Foreskin keratinocyte (primary cell): ENCODE measurements at places on chromosomes 11 and 22. TPM values are rescaled to one million over a fixed set of nuclear protein-coding genes. Genes with fewer than 3 reads are reported as not detected.

SEPTIN5 gene
- 4.6 and 6.5 TPM in 2 replicates for polyA plus RNA-seq

DNA sequence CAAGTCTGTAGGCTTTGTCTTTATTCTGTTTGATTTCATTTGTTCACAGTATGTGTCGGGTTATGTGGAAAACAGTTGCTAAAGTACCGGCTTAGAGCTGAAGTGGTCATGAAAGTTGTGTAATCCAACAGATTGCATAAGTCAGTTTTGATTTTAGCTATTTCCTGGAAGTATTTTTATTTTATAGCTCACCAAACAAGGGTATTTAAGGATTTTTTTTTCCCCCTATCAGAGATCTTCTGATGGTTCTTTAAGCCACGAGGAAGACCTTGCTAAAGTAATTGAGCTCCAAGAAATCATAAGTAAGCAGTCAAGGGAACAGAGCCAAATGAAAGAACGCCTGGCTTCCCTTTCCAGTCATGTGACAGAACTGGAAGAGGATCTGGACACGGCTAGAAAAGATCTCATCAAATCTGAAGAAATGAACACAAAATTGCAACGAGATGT is 55.9 kb downstream of the PPFIA1 start:
- no peak for DNase-seq

DNA sequence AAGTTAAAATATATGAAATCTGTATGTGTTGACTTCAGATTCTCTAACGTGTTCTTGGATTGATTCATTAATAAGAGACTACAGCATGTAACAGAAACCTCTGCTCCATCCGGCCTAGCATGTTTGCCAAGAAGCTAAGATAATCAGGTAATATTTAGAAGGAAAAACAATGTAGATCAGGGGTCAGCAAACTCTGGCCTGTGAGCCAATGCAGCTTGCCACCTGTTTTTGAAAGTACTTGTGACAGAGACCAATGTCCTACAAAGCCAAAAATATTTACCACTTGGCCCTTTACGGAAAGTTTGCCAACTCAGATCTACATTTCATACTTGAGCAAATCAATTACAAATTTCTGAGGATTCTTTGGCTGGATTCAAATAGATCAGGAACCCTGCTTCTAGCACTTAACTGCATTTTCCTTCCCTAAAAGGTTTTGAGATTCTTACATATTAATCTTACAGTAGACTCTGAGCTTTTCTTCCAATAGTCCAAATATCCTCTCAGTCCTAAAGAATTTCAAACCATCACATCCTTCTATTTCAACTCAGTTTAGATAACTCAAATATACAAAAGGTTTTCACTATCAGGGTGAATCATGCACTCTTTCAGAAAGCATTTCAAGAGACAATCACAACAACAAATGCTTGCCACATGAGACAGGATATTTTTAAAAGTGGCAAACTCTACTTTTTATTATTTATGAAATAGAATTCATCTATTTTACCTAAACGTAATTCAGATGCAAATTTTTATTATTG is 29.5 kb downstream of the APOL5 start:
- DNase-seq: no peak

C1QTNF5 gene
- polyA plus RNA-seq: 0.03 and 0.07 TPM in 2 replicates

GRCh38 chr22:37037669-37038068 is 13.9 kb upstream of the KCTD17 start:
- DNase-seq: no peak

DNA sequence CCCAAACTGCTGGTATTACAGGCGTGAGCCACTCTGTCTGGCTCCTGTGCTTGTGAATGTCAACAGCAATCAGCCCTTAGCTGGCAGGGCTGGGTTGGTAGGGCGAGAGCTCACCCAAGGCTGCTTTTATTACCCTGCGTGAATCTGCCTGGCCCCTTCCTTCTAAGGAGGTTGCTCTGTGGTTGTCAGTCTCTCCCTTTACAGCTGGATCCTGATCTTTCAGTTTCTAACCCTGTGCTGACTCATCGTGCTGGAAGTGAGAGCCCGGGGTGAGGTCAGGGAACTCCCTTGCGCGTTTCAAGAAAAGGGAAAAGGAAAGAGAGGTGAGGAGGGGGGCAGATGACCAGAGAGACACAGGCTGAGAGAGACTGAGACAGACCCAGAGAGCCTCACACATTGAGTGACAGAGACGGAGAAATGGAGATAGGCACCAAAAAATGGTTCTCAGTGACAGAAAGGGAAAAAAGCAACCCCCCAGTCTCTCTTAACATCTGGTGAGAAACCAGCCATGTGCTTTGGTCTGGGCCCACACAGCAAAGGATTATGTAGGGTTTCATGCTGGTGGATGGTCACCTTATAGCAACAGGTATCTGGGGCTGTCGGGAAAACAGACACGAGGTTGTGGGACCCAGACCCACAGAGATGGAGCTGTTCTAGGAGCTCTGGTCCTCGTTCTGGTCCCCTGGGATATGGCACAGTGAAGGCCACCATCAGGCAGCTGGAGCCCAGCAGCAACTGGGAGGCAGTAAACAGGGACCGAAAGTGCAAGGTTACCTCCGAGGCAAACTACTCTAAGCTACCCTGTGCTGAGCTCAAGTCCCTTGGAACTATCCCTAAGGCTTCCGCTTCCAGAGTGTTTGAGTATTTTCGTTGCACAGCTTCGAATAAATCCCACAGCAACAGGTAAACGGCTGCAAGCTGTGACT is 2.5 kb downstream of the TCN2 start:
- peak; percentile 84 for DNase-seq

- peak; percentile 79 for DNase-seq
Observed at GRCh38 chr11:65421794-65422632, 585 bp upstream of the NEAT1 start.

GRCh38 chr11:70944636-70945035 is 307.7 kb downstream of the SHANK2 start:
- no peak for DNase-seq
